Chondrocyte (in vitro differentiated cells): ENCODE measurements at places on chromosomes 12 and 14. TPM values are rescaled to one million over a fixed set of nuclear protein-coding genes. Genes with fewer than 3 reads are reported as not detected.
A peak's percentile ranks its signal among the peaks of the same experiment; 100 is the strongest.

DNA sequence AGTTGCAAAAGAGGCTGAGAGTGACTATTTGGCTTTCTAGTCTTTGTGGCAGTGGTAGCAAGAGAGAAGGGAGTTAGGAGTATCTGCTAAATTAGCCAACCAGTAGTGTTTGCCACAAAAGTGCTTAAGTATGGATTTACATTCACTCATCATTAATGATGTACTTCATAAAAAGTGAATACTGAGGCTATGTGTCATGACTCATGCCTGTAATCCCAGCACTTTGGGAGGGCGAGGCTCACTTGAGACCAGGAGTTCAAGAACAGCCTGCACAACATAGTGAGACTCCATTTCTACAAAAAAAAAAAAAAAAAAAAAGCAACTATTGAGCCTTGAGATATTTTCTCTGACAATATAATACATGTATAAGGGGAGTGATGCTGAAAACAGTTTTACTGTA lies 36.8 kb downstream of the CCDC177 start:
- no peaks in the 10 kb centered on the region for H3K4me1 ChIP-seq
- no peak for DNase-seq
- H3K4me3 ChIP-seq: no peak overlapping the region
- H3K27ac ChIP-seq: no peak overlapping the region
- H3K36me3 ChIP-seq: no peaks in the 10 kb centered on the region

GRCh38 chr14:80605536-80605935 lies 336.0 kb downstream of the CEP128 start:
- H3K27ac ChIP-seq: no peak overlapping the region
- no peaks in the 10 kb centered on the region for H3K36me3 ChIP-seq
- H3K27me3 ChIP-seq: no peaks in the 10 kb centered on the region
- H3K4me3 ChIP-seq: no peak overlapping the region
- DNase-seq: no peak

DNA sequence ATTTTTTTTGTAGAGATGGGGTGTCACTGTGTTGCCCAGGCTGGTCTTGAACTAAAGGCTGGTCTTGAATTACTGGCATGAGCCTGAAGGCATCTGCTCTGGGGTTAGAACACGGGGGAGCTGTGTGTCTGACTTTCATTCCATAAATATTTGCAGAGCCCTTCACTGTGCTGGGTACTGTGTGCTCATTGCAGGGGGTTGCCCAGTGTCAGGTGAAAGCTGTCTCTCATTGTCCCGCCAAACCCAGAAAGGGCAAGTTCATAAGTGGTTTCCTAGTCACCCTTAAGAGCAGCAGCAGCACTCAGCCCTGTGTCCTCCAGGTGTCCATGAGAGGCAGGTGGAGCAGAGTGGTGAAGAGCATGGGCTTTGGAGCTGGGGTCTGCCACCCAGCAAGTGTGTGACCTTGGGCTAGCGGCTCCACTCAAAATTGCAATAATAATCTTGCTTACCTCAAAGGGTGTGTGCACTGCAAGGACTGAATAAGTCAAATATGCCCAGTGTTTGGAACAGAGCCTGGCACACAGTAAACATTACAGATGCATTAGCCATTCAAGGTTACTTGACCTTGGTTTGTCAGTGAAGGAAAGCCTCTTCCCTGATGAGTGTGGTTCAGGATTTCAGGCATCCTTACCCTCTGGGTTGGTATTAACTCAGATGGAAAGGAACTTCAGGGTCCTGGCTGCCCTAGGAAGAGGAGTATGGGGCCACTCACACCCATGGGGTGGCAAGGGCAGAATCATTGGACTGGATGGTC lies 4.4 kb upstream of the SMIM41 start:
- no peak overlapping the region for H3K4me3 ChIP-seq
- peaks cover 37% of the 10 kb centered on the region for H3K36me3 ChIP-seq
- H3K27ac ChIP-seq: no peak overlapping the region
- H3K4me1 ChIP-seq: peaks cover 46% of the 10 kb centered on the region
- no peak for DNase-seq

GRCh38 chr14:40758076-40758475 lies 848.6 kb upstream of the LRFN5 start:
- H3K4me3 ChIP-seq: no peak overlapping the region
- DNase-seq: no peak
- no peaks in the 10 kb centered on the region for H3K27me3 ChIP-seq
- H3K4me1 ChIP-seq: no peaks in the 10 kb centered on the region

DNA sequence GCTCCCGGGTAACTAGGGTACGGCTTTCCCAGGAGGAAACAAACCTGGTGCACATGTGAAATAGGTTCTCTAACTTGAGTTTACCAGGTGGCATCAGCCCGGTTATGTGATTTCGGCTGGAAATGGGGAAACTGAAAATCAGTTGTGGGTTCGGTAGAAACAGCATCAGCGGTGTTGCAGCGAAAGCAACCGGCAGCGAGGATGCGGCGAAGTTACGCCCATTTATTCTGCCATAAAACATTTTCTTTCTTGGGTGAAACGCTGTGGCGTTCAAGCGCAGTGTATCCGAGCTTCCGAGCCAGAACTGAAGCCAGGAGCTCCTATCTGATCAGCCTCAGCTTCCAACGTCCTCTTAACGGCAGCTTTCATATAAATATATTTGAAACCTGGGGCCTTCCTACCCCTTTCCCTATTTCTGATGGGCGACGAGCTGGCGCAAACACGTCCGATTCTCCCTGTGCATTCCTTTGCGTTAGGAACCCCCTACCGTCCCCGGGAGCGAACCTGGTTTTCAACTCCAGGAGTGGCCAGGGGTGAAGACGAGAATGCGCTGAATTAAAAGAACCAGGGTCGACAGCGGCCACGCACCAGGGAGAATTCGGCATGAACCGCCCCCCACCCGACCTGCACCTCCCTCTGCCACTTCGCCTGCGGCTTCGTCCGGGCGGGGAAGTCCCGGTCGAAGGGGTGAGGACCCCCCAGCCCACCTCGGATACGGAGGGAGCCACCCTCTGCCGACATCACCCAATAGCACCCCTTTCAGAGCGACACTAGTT lies 1.6 kb downstream of the DPF3 start:
- no peak for DNase-seq
- H3K27ac ChIP-seq: no peak overlapping the region
- H3K4me1 ChIP-seq: peaks cover 27% of the 10 kb centered on the region

- peaks cover 81% of the 10 kb centered on the region for H3K27me3 ChIP-seq
- peaks cover 21% of the 10 kb centered on the region for H3K4me1 ChIP-seq
- no peak overlapping the region for H3K27ac ChIP-seq
Observed at GRCh38 chr14:99261912-99262787, 9.8 kb downstream of the BCL11B start.

DNA sequence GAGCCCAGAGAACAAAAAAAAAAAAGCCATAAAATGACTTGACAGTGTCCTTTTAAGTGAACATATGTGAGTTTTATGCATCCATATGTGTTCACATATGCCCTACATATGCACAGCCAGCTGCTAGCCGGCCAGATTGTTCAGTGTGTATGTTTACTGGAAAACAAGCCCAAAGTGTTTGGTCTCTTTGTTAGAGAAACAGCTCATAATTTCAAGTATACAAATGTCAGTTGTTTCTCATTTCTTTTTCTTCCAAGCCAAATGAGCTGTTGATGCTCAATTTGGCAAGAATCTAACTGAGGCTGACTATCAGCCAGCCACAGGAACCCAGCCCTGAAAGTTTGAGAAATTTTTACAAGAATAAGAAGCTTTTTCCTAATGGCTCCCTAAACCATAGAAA lies 60.8 kb upstream of the TSPAN8 start:
- no peaks in the 10 kb centered on the region for H3K27me3 ChIP-seq
- H3K27ac ChIP-seq: no peak overlapping the region
- H3K36me3 ChIP-seq: no peaks in the 10 kb centered on the region
- no peak overlapping the region for H3K4me3 ChIP-seq
- peaks cover 35% of the 10 kb centered on the region for H3K4me1 ChIP-seq

- no peaks in the 10 kb centered on the region for H3K27me3 ChIP-seq
- peaks cover 2% of the 10 kb centered on the region for H3K36me3 ChIP-seq
Observed at GRCh38 chr14:69141550-69141949, 11.4 kb downstream of the DCAF5 start.

GRCh38 chr12:74689929-74690328 lies 152.3 kb downstream of the ATXN7L3B start:
- DNase-seq: no peak
- no peak overlapping the region for H3K27ac ChIP-seq
- no peaks in the 10 kb centered on the region for H3K4me1 ChIP-seq

DNA sequence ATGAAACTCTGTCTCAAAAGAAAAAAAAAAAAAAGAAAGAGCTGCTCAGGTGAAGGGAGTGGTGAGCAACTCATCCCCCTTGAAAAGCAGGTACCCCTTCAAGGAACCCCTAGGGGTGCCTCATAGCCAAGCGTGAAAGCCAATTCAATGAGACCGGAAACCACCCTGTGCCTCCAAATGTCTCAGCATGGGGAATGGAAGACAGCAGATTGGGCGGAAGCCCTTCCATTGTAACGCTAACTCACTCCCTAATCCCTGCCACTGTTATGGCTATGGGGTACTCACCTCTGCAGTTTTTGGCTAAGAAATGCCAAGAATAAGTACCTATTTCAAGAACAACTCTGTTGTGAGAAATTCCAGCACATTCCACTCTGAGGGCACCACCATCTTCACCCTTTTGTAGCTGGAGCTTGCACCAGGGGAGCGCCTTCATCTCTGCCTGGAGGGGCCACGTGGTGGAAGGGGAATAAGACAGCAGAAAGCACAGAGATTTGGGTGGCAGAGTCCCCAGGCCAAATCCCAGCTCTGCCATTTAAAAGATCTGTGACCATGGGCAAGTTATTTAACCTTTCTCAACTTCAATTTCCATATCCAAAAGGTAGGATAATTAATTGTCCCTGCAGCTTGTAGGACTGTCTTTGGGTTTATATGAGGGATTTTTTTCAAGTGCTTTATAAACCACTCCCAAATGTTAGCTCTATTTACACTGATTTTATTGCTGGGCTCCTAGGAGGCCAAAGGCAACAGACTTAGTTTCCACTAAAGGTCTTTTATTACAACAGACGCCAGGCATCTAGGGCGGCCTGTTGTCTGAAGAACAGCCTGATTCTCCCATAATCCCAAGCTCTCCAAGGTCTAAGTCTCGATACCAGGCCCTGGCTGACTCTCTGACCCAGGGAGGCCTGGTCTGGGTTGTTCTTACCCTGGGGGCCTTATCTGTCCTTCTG lies 63.9 kb downstream of the ITPK1 start:
- H3K27me3 ChIP-seq: no peaks in the 10 kb centered on the region
- no peak overlapping the region for H3K4me3 ChIP-seq
- H3K4me1 ChIP-seq: peaks cover 20% of the 10 kb centered on the region
- H3K36me3 ChIP-seq: no peaks in the 10 kb centered on the region
- no peak overlapping the region for H3K27ac ChIP-seq

GRCh38 chr12:45725631-45726602 lies 3.6 kb upstream of the ARID2 start:
- H3K36me3 ChIP-seq: no peaks in the 10 kb centered on the region
- DNase-seq: no peak
- no peaks in the 10 kb centered on the region for H3K27me3 ChIP-seq
- peak overlapping the region; percentile 99 for H3K27ac ChIP-seq
- H3K4me1 ChIP-seq: peaks cover 22% of the 10 kb centered on the region

- no peaks in the 10 kb centered on the region for H3K4me1 ChIP-seq
- H3K36me3 ChIP-seq: no peaks in the 10 kb centered on the region
- no peak overlapping the region for H3K27ac ChIP-seq
- H3K27me3 ChIP-seq: peaks cover 8% of the 10 kb centered on the region
- H3K4me3 ChIP-seq: no peak overlapping the region
- DNase-seq: no peak
Observed at GRCh38 chr14:98754343-98755020, 517.5 kb downstream of the BCL11B start.

GRCh38 chr12:122835750-122836026 lies 431 bp downstream of the HIP1R start:
- H3K27me3 ChIP-seq: no peaks in the 10 kb centered on the region
- DNase-seq: no peak
- no peak overlapping the region for H3K27ac ChIP-seq
- H3K4me3 ChIP-seq: no peak overlapping the region

DNA sequence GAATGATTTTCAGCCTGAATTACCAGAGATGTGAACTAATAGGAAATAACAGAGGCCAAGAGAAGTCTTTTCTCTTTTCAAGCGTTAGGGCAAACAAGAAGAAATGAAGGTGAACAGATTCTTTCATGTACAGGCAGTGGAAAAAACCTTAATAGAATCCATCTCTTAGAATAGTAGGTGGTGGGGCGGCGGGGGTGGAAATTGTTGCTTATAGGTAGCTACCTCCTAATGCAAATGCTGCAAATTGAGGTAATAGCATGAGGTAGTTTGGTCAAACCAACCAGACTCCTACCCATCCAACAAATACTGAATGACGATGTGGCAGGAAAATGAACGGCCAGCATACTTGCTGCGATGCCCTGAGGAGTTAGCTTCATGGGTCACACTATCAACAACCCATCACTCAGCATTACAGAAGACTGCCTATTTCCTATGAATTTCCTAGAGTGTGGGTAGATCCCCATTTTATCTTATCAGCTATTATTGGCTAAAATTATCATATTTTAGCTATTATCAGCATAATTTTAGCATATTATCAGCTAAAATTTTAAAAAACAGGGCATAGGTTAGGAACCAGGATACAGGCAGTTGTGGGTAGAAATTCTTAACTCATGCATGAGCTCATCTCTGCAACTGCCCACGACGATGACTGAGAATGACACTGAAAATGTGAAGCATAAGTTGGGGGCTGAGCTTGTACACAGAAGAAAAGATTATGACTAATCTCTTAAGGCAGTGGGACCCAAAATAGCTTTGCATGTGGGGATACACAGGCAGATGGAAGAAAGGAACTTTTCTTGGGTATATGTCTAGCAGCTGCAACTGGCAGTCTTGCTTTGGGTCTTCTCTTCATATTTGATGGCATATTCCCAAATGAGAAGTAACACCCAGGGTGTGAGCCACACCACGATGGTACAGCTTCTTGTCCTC lies 68.7 kb downstream of the NIN start:
- H3K4me3 ChIP-seq: no peak overlapping the region
- peaks cover 37% of the 10 kb centered on the region for H3K36me3 ChIP-seq

GRCh38 chr14:76961631-76962302 lies 66.7 kb downstream of the IRF2BPL start:
- H3K36me3 ChIP-seq: no peaks in the 10 kb centered on the region
- peaks cover 56% of the 10 kb centered on the region for H3K4me1 ChIP-seq
- no peaks in the 10 kb centered on the region for H3K27me3 ChIP-seq
- peak overlapping the region; percentile 97 for H3K27ac ChIP-seq
- DNase-seq: no peak

GRCh38 chr12:39805651-39806050 lies 186.0 kb upstream of the ABCD2 start:
- no peak for DNase-seq
- peaks cover 1% of the 10 kb centered on the region for H3K36me3 ChIP-seq
- H3K27me3 ChIP-seq: no peaks in the 10 kb centered on the region
- no peaks in the 10 kb centered on the region for H3K4me1 ChIP-seq
- no peak overlapping the region for H3K4me3 ChIP-seq

- DNase-seq: no peak
- no peak overlapping the region for H3K27ac ChIP-seq
- H3K4me1 ChIP-seq: peaks cover 14% of the 10 kb centered on the region
- H3K36me3 ChIP-seq: no peaks in the 10 kb centered on the region
- no peak overlapping the region for H3K4me3 ChIP-seq
Observed at GRCh38 chr12:68349921-68350606, 17.9 kb upstream of the MDM1 start.

Gene SLC5A8
- not detected in 3 replicates for total RNA-seq

Gene KLRG1
- total RNA-seq: 0.17 to 1.5 TPM (median 0.49 TPM) in 3 replicates

Gene SERPINA1
- total RNA-seq: 0.20 TPM in 1 of 3 replicates, not detected in the others

Gene CMA1
- not detected in 3 replicates for total RNA-seq

Gene OR4E2
- not detected in 3 replicates for total RNA-seq

Gene SDR9C7
- not detected in 3 replicates for total RNA-seq

Gene SRRM4
- total RNA-seq: not detected in 3 replicates

Gene CISTR
- not detected in 3 replicates for total RNA-seq

Gene PARP2
- total RNA-seq: 16.2 to 27.3 TPM (median 19.4 TPM) in 3 replicates
